Vagina (tissue), 2 donors: ENCODE measurements at places on chromosomes 12 and 14.
A peak's percentile ranks its signal among the peaks of the same experiment; 100 is the strongest.

GRCh38 chr12:80798281-80798680 is 81.6 kb downstream of the MYF5 start:
- no peak for DNase-seq

- peak; percentile 93 for DNase-seq
These were observed at the start of gene RERG for GRCh38 chr12:15220915-15221885. Gene RERG, minus strand, starts transcription at chr12:15221417. Its CDS starts 3,928 bp downstream, at chr12:15217489.

- DNase-seq, result no peak
These were observed 48.9 kb downstream of the BDKRB1 start for GRCh38 chr14:96304956-96305355.

- DNase-seq, result no peak
These were observed 61.5 kb downstream of the DUSP16 start for GRCh38 chr12:12501121-12501520.

DNA sequence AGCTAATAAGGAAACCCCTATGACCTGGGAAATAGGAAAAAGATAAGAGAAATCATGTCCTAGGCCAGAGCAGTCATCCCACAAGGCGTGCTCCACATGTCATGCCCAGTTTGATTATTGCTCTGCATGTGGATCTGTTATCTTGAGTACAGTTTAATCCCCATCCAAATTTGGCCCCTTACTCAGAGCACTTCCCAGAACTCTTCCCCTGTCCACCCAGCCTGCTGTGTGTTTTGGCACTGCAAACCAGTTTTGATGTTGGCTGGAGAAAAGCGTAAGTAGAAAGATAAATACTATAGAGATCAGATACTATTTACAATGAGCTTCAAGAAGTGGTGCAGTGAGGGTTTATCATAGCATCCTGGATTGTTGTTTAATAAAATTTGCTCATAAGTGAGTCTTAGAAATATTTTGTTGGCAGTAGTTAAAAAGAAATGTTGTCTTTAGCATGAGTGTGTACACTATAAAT is 83.8 kb downstream of the PTPRB start:
- DNase-seq, result no peak

DNA sequence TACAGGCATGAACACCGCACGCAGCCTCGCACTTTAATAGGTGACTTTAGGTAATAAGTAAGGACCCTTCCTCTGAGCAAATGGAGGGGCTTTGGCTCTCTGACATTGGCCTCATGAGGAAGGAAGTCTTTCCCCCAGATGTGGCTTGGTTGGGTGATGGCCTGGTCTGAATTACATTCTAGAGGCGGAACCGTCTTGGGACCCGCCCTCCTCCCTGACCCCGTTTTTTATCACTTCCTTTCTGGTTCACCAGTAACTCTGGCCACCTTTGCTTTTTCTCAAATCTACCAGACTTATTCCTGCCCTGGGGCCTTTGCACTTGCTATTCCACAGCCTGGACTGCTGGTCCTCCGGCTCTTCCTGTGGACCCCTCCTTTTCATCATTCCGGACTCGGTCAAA is 13.4 kb downstream of the ALDH2 start:
- DNase-seq, result no peak

DNA sequence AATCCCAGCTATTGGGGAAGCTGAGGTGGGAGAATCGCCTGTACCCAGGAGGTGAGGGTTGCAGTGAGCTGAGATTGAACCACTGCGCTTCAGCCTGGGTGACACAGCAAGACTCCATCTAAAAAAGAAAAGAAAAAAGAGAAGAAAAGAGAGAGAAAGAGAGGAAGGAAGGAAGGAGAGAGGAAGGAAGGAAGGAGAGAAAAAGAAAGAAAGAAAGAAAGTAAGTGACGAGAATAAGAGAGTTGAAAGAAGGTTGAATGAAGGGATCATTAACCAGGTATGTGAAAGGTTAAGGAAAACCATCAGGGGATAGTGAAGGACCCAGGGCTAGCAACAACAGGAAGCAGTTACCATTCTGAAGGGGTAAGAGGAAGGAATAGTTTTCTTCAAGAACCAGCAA is 4.2 kb upstream of the DTD2 start:
- DNase-seq, result no peak

GRCh38 chr12:132522592-132523380 is 32.8 kb downstream of the FBRSL1 start:
- no peak for DNase-seq

DNA sequence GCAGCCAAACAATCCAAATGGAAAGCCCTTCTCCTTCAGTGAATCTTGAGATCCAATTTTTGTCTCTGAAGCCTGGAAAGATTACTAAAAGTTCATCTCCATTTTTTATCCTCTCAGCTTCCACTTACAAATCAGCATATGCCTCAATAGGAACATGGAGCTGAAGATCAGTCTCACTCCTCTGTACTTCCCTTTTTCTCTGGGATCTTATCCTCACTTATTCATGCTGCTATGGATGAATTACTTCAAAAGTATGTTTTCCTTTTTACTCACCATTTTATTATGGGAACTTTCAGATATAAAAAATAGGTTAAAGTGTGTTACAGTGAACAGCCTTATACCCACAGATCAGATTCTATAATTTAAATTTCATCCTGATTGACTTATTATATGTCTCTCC is 14.4 kb upstream of the NTF3 start:
- no peak for DNase-seq

DNA sequence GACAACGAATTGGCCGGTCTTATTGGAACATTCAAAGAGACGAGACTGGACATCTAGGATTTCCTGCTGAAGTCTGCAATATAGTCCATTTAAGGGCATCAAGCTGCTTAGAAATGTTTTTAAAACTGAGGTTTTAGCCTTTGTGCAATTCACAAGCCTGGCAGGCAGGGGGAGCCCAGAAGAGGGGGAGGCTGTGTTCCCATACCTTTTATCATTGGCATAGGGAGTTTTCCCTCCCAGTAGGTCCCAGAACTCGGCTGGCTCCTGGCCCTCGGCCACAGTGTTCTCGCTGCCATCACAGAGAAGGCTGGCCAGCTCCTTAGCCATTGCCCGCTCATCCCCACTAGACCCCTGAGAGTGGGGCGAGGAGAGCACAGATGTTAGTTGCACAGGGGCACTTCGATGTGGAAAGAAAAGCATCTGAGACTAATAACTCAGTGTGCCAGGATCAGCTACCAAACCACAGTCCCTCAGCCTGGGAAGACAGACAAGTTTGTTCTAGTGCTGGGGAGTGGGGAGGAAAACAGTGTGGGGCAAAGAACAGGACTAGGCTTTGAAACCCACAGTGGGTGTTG is 15.1 kb downstream of the AVIL start:
- no peak for DNase-seq

DNA sequence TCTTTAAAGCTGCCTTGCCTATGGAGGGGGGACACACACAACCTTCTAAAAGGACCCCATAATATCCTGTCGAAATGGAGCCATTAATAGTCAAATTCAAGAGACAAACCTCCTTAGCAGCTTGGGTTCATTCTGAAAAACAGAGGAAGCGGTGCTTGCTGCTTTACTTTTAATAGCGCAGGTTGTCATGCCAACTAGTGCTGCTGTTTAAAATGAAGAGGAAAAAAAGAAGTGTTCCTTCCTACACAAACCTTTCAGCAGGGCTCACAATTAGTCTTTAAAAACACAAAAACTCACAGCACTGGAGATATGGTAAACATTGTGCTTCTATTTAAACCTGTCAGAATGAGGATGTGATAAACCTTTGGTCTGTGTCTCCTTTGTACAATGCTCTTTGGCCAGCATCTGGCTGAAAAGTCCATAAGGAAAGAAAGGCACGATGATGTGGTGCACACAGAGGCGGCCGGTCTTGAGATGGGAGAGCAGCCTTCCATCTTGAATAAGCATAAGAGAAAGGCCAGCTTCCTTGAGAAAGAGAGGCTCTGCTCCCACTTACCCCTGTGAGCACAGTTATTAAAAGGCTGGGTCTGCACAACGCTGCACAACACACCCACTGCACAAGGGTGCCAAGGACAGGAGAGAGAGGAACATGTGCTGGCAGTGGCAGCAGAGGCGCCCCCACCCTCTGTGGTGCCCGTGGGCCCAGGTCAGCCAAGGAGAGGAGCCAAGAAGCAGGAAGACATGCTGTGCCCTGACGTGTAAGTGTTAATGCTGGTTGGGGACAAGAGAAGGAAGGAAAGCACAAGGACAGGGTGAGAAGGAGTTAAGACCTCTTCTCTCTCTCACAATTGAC is 144.6 kb downstream of the TTC7B start:
- no peak for DNase-seq

DNA sequence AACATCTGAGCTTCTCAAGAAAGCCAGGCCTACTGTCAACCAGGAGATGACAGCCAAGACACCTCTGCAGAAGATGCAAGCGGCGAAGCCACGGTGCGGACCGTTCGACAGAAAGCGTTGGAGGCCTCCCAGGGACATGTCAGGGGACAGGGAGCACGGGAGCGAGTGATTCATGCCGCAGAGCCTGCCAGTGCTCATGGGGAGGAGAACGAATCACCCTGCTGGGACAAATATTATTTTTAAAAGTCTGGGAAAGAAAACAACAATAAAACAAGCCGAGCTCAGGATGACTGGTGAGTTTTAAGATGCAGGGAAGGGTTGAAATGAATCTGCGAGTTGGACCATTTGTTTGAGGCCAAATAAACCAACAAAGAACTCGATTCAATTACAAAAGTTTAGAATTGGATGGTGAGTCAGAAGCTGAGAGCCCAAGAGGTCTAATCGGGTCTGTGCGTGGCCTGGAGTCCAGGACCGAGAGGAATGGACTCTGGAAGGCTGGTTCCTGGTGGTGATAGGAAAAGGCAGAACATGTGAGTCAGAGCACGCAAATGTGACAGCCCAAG is 91.0 kb downstream of the RBM19 start:
- DNase-seq, result no peak

GRCh38 chr14:92014040-92014439 is 25.8 kb downstream of the TRIP11 start:
- no peak for DNase-seq

DNA sequence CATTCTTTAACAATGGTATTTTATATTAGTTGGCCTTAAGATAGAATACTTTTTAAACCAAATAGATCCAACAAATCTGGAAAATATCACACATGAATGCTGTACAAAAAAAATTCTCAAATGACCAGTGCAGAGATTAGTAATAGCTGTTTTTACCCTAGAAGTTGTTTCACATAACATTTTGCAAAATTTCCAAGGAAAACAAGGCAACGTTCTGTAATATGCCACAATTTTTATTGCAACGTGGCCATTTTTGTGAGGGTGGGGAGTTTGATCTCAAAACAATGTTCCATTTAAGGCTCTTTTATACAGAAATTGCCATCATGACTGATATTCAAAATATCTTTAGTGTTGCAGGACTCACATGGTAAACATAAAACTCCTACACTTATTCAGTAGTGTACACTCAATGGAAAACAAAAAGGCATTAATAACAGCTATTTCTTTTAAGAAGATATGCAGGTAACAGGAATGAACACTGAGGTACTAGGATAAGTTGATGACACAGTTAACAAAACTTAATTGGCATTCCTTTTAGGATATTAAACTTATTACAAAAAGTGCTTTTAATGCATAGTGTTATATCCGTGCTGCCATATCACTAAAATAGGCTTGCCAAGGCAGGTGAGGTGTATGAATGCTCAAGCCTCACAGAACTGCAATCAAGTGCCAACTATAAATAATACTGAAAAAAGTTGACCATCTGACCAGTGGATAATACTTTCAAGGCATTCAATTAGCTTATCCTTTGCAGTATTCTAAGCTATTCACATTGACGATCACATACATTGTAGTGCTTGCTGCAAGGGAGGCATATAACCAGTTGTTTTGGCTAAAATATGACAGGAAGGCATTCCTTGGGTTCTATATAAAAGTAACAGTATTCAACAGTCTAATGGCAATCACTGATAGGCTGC is 2.3 kb downstream of the CFL2 start:
- no peak for DNase-seq

DNA sequence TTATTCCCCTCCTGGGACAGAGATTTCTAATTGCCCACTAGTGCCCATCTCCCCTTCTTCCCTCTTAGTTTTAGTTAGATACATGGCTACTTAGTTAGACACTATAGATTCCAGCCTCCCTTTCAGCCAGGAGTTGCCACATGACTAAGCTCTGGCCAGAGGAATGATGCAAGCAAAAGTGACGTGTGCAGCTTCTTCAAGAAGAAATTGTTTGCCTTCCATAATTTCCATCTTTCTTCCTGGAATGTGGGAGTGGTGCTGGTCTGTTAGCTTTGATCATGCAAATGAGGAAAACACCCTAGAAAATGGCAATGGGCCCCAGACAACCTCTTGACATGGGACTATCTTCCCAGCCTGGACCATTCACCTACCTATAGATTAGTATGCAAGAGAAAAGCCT is 21.4 kb downstream of the CCDC177 start:
- no peak for DNase-seq

- no peak for DNase-seq
These were observed 21.1 kb upstream of the WDR89 start for GRCh38 chr14:63662776-63663175.

- DNase-seq, result no peak
These were observed 37.1 kb downstream of the CLIP1 start for GRCh38 chr12:122385171-122386016.
